Activated T-cell treated with anti-CD3 and anti-CD28 coated beads, Interleukin-2, amount 50 U/mL, for 72 hours (primary cell): ENCODE measurements at places on chromosomes 1 and 21.

- H3K4me1 ChIP-seq = no peaks in the 10 kb centered on the region
- peaks cover 5% of the 10 kb centered on the region for H3K27me3 ChIP-seq
- no peak overlapping the region for H3K27ac ChIP-seq
- no peak for DNase-seq
- no peak overlapping the region for H3K4me3 ChIP-seq
- no peaks in the 10 kb centered on the region for H3K36me3 ChIP-seq
Measured at GRCh38 chr1:57986432-57986831, 560.1 kb downstream of the OMA1 start.

DNA sequence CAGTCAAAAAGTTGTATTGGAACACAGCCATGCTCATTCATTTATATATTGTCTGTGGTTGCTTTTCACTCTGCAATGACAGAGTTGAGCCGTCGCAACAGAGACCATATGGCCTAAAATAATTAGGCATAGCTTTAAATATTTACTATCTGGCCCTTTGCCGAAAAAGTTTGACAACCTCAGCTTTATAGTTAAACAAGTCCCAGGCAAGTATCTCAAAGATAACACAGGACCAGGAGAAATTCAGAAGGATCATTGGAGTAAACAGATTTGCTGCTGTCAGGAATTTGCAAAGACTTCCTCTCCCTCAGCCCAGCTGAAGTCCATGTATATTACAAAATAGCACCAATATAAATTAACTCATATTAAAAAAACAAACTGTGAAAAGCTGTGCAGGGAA, 34.4 kb downstream of the NID1 start:
- DNase-seq = no peak
- no peak overlapping the region for H3K27ac ChIP-seq
- H3K36me3 ChIP-seq = no peaks in the 10 kb centered on the region

DNA sequence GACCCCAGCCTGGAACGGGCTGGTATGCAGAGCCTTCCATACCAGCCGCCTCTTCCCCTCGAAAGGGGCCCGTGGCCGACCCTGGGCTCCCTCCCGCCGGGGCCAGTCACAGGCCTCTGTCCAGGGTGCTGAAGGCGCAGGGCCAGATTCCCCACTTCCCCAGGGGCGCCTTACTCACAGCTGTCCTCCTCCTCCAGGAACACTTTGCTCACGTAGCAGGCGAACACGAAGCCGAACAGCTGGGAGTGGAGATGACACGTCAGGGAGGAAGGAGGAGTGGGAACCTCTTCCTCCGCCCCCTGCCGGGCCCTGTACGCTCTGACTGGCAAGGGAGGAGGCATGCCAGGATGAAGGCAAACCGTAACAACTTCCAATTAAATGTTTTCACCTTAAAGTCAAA, 57.3 kb downstream of the NKAIN1 start:
- peak; percentile 62 for DNase-seq
- H3K4me3 ChIP-seq = peak overlapping the region; percentile 67
- no peak overlapping the region for H3K27ac ChIP-seq
- peaks cover 42% of the 10 kb centered on the region for H3K27me3 ChIP-seq
- peaks cover 2% of the 10 kb centered on the region for H3K36me3 ChIP-seq

GRCh38 chr1:93255222-93256079, 74.9 kb downstream of the CCDC18 start:
- H3K27ac ChIP-seq = no peak overlapping the region
- no peak for DNase-seq
- no peaks in the 10 kb centered on the region for H3K27me3 ChIP-seq

GRCh38 chr1:90413519-90413918, 303.6 kb downstream of the BARHL2 start:
- H3K4me1 ChIP-seq = no peaks in the 10 kb centered on the region
- no peaks in the 10 kb centered on the region for H3K27me3 ChIP-seq
- H3K36me3 ChIP-seq = no peaks in the 10 kb centered on the region

GRCh38 chr1:8455700-8456307, 137.9 kb downstream of the SLC45A1 start:
- H3K36me3 ChIP-seq = peaks cover 5% of the 10 kb centered on the region
- H3K27me3 ChIP-seq = no peaks in the 10 kb centered on the region
- H3K4me3 ChIP-seq = no peak overlapping the region
- no peak for DNase-seq
- H3K4me1 ChIP-seq = peaks cover 19% of the 10 kb centered on the region
- no peak overlapping the region for H3K27ac ChIP-seq

DNA sequence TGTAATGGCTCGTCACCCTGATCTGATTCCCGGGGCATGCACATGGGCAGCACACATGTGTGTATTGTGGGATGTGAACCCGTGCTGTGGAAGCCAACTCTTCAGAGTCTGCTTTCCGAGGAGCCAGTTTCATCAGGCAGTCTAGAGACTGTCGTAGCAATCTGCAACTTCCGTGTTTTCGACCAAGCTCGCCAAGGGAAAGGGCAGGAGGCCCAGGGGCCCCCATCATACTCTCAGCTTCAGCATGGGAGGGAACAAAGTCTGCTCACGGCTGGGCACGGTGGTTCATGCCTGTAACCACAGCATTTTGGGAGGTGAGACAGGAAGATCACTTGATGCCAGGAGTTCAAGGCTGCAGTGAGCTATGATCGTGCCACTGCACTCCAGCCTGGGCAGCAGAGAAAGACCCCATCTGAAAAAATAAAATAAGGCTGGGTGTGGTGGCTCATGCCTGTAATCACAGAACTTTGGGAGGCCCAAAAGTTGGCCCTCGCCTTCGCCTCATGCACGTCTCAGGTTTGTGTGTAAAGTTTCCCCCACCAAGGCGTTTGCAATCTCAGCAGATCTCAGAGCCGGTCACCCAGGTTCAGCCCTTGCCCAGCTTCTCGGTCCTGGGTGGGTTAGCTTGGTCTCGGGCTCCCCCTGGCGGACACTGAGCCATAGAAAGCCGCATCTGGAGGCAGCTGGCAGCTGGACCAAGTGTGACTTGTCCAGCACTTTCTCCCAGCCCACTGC, 48.5 kb upstream of the SLC25A33 start:
- peaks cover 1% of the 10 kb centered on the region for H3K27me3 ChIP-seq
- no peak overlapping the region for H3K27ac ChIP-seq
- H3K4me1 ChIP-seq = peaks cover 8% of the 10 kb centered on the region
- H3K36me3 ChIP-seq = no peaks in the 10 kb centered on the region
- no peak overlapping the region for H3K4me3 ChIP-seq
- DNase-seq = peak; percentile 87

DNA sequence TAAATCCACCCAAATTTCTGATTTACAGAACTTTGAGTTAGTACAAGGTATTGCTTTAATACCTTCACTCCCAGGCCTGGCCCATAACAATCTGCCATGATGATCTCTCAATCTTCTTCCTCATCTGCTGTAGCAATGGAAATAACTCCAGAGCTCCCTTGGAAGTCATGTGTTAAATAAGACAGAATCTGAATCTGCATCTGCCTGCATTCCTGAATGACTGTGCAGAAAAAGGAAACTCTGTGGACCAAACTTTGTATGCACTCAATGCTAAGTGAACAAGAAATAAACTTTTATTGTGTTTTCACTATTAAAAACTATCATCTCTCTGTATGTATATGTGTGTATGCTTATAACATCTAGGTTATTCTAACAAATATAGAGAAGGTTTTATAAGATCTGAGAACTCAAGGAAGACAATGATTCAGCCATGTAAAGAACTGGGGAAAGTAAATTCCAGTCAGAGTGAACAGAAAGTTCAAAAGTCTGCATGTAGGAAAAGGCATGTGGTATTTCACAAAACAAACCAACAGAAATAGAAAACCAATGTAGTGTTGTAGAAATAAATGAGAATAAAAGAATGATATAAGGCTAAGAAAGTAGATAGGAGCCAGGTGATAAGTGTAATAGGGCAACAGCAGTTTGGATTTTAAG, 390.2 kb downstream of the USH2A start:
- H3K4me3 ChIP-seq = no peak overlapping the region
- no peaks in the 10 kb centered on the region for H3K36me3 ChIP-seq
- H3K27ac ChIP-seq = no peak overlapping the region
- DNase-seq = no peak

DNA sequence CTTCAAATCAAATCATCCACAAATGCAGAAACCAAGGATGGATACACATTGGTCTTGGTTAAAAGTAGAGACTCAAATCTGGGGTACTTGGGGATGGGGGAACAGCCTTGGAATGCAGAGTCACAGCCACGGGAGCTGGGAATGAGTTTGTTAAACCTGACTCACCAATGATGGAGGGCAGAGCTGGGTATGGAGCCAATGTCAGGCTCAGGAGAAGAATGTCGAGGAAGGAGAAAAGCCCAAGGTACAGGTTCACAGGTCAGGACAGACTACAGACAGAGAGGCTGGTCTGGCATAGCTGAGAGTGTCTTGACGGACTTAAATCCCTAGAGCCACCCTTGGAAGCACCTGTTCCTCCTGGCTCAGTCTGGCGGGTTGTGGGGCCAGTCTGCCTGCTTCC, 237.6 kb downstream of the NTNG1 start:
- H3K36me3 ChIP-seq = peaks cover 2% of the 10 kb centered on the region
- H3K27me3 ChIP-seq = no peaks in the 10 kb centered on the region
- H3K27ac ChIP-seq = no peak overlapping the region
- no peaks in the 10 kb centered on the region for H3K4me1 ChIP-seq

DNA sequence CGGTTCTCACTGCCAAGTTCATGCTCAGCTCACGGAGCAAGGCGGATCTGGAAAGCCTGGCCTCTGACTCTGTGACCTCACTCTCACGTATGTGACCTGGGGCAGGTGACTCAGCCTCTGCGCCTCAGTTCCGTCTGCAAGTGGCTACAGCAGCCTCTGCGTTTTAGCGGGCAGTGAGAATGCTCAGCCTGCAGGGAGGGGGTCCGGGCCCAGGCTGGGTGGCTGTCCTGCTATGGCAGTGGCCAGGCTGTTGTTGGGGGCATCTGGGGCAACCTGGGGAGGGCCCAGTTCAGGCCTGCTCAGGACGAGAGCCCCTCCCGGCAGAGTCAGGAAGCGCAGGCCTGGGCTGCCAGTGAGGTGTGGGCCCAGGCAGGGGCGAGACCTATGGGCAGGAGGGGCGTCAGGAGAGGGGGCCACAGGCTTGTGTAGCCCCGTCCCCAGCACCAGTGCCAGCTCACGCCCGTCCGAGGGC, 27.9 kb downstream of the ARHGEF16 start:
- DNase-seq = peak; percentile 4
- no peaks in the 10 kb centered on the region for H3K27me3 ChIP-seq
- H3K27ac ChIP-seq = no peak overlapping the region
- H3K4me3 ChIP-seq = no peak overlapping the region

DNA sequence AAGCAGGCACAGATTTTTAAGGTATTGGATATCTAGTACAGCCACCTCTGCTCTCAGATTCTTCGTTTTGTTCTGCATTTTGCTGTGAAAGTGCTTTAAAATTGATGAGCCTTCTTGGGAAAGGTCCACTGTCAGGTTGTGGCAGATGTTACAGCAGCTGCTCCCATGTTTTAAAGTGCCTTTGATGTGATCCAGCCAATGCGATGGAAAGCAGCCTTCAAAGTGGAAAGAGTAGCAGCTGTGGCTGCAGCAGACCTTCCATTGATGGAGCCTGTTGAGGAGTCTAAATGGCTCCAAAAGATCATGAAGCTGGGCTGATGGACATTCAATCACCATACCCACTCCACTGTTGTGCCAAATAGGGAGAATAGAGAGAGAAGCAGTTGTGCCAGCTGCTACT, 816.9 kb downstream of the PLA2G4A start:
- H3K27me3 ChIP-seq = no peaks in the 10 kb centered on the region
- no peak overlapping the region for H3K4me3 ChIP-seq
- no peak overlapping the region for H3K27ac ChIP-seq
- no peaks in the 10 kb centered on the region for H3K4me1 ChIP-seq
- no peaks in the 10 kb centered on the region for H3K36me3 ChIP-seq

DNA sequence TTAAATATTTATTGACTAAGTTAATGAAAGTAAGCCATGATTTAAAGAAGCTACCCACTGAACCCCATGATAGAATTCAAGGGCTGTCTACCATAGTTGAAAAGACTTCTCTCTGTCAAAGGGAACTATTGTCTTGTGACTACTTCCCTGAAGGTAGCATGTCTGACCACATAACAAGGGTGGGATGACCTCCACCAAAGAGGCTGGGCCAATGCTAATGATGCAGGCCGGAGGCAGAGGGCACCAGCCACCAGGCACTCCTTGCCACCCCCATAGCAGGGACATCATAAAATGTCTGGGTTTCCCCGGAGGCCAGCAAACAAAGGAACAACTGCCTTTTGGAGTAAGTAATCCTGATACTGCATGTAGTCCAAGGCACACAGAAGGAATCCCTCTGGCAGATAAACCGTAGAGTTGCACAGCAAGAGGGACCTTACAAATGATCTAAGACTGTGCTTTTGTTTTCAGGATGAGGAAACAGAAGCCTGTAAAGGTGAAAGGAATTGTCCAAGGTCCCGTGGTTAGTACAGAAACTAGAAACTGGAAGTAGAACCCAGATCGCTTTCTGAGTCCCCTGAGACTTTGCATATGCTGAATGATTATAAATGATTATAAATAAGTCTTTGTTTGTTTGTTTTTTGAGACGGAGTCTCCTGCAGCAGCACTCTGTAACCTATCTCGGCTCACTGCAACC, 33.5 kb upstream of the ITPKB start:
- H3K36me3 ChIP-seq = no peaks in the 10 kb centered on the region
- H3K27ac ChIP-seq = no peak overlapping the region
- peaks cover 6% of the 10 kb centered on the region for H3K4me1 ChIP-seq
- no peak overlapping the region for H3K4me3 ChIP-seq
- no peak for DNase-seq
- no peaks in the 10 kb centered on the region for H3K27me3 ChIP-seq

DNA sequence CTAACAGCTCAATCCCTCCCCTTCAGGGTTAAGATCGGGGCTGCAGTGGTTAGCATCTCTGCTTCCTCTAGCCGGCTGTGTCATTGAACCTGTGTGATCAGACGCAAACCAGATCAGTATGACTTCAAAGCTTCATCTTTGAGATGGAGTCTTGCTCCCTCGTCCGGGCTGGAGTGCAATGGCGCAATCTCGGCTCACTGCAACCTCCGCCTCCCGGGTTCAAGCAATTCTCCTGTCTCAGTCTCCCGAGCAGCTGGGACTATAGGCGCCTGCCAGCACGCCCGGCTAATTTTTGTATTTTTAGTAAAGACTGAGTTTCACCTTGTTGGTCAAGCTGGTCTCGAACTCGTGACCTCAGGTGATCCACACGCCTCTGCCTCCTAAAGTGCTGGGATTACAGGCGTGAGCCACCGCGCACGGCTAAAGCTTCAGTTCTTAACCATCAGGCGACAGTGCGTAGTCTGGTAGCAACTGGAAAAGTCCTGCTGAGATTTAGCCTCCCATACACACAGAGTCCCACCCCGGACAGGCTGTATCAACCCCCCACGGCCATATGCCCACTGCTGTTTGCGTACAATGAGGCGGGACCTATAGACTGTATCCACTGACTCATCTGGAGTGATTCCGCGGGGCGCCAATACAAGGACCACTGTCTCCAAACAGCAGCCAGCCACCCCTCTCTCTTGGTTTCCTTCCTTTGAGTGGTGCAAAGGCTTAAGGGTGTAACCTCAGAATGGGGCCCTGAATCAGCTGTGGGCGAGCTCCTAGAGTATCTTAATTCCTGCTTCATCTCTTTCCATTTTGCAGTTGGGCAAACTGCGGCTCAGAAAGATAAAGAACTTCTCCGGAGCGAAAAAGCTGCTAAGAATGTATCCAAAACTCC, 23.3 kb downstream of the CELA3A start:
- peaks cover 3% of the 10 kb centered on the region for H3K36me3 ChIP-seq
- H3K27ac ChIP-seq = peak overlapping the region; percentile 98
- DNase-seq = peak; percentile 85
- H3K4me1 ChIP-seq = peaks cover 59% of the 10 kb centered on the region
- peak overlapping the region; percentile 94 for H3K4me3 ChIP-seq

- no peaks in the 10 kb centered on the region for H3K27me3 ChIP-seq
- H3K36me3 ChIP-seq = no peaks in the 10 kb centered on the region
- peaks cover 24% of the 10 kb centered on the region for H3K4me1 ChIP-seq
- H3K27ac ChIP-seq = no peak overlapping the region
Measured at GRCh38 chr1:200336901-200337391, 72.9 kb downstream of the ZNF281 start.

GRCh38 chr1:225896937-225897549, 8.1 kb upstream of the LEFTY1 start:
- no peaks in the 10 kb centered on the region for H3K27me3 ChIP-seq
- peaks cover 2% of the 10 kb centered on the region for H3K36me3 ChIP-seq
- H3K4me3 ChIP-seq = peak overlapping the region; percentile 81
- H3K4me1 ChIP-seq = peaks cover 53% of the 10 kb centered on the region
